ENCODE measurements at places on chromosomes 16 and 17.

GRCh38 chr17:77174928-77175661 lies 34.3 kb downstream of the SEC14L1 start:
- DNase-seq = no peak
- no peaks in the 10 kb centered on the region for H3K27me3 ChIP-seq
- H3K4me1 ChIP-seq = peaks cover 24% of the 10 kb centered on the region
- no peak overlapping the region for H3K27ac ChIP-seq

GRCh38 chr16:57264950-57265371 lies 19.5 kb downstream of the PLLP start:
- peaks cover 6% of the 10 kb centered on the region for H3K4me1 ChIP-seq
- no peak overlapping the region for H3K4me3 ChIP-seq
- no peaks in the 10 kb centered on the region for H3K27me3 ChIP-seq
- no peak overlapping the region for H3K27ac ChIP-seq
- no peaks in the 10 kb centered on the region for H3K36me3 ChIP-seq

DNA sequence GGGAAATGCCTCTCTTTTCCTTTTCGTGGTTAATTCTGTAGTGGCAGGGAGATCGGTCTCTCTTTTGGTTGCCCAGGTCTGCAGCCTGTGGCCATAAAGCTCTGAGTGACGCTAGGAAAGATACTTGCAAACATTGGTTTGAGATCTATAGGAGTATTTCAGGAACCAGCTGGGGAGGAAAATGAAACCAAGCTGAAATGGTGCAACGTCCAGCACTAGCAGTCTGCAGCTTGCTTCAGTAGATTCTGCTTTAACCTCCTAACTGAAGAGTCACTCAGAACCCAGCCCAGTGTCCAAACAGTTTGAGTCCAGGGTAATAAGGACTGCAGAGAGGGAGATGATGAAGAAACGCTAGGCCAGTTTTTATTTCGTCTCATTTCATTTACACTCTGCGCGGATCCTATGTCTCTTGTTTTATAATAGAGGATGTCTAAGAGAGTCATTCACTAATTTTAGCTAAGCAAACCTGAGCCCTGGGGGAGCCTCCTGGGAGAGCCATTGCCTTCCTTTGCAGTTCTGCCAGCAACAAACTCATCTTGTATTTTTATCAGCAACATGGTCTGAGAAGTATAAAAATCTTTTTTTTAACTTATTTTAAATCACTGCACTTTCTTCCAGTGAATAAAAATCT lies 12.0 kb downstream of the SP2 start:
- no peak for DNase-seq
- no peak overlapping the region for H3K4me3 ChIP-seq
- peaks cover 16% of the 10 kb centered on the region for H3K4me1 ChIP-seq

GRCh38 chr17:2057760-2058585 lies 3.1 kb downstream of the HIC1 start:
- no peak for DNase-seq
- no peaks in the 10 kb centered on the region for H3K4me1 ChIP-seq
- no peaks in the 10 kb centered on the region for H3K36me3 ChIP-seq
- no peaks in the 10 kb centered on the region for H3K27me3 ChIP-seq
- H3K4me3 ChIP-seq = no peak overlapping the region

DNA sequence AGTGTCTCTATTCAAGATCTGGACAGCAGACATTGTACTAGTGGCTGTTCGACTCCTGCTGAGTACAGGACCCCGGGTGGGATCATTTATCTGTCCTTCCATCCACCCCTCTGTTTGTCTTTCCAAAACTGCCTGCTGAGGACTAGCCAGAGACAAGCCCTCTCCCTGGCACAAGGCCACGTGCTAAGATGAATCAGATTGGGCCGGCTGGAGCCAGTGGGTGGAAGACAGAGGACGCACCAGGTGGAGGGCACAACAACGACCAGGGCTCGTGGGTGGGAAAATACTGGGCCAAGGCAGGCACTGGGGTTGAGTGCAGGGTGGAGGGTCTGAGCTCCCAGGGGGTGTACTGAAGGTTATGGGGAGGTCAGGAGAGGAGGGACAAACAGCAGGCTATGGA lies 1.4 kb upstream of the CA7 start:
- no peak overlapping the region for H3K27ac ChIP-seq
- H3K4me3 ChIP-seq = no peak overlapping the region
- no peaks in the 10 kb centered on the region for H3K4me1 ChIP-seq

- H3K4me3 ChIP-seq = no peak overlapping the region
- H3K36me3 ChIP-seq = no peaks in the 10 kb centered on the region
- peaks cover 12% of the 10 kb centered on the region for H3K4me1 ChIP-seq
Observed at GRCh38 chr17:48250949-48251348, 143.4 kb downstream of the SNX11 start.

DNA sequence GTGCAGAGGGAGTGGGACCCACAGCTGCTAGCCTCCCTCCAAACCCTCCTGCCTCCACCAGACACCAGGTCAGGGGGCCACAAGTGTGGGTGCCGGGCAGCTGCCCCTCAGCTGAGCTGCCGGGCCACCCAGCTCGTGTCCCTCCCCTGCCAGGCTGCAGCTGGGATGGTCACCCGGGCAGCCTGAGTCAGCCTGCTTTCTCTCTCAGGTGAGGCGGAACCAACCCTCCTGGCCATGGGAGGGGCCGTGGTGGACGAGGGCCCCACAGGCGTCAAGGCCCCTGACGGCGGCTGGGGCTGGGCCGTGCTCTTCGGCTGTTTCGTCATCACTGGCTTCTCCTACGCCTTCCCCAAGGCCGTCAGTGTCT lies 6.9 kb downstream of the SLC16A3 start:
- no peak overlapping the region for H3K4me3 ChIP-seq
- H3K36me3 ChIP-seq = peaks cover 2% of the 10 kb centered on the region
- peak overlapping the region; percentile 94 for H3K27ac ChIP-seq

DNA sequence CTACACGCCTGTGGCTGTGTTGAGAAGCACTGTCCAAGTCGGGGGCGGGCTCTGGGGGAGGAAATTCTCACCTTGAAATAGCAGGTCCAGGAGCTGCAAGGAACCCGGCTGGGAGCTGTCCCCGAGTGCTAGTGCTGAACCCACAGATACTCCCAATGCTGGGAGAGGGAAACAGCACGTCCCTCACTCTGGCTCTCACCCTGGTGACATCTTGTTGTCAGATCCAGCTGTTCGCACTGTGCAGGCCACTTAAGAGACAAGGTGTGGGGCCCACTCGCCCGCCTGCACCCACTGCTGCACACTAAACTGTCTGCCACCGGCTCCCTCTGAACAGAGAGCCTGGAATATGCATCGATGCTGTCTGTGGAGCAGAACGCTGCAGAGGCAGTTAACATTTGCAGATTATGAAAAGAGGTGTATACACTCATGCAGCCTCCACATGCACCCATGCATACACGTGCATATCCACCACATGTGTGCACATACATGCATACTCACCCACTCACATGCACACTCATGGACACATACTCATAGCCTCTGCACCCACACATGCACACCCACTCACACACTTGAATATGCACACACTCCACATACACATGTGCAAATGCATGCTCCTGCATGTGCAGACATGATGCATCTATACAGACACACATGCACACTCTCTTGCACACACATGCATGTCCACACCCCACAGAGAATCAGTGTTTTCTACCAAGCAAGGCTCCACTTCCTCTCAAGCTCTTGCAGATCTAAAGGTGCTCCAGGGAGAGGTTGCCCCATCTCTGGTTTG lies 42.0 kb downstream of the MGAT5B start:
- no peaks in the 10 kb centered on the region for H3K4me1 ChIP-seq
- no peaks in the 10 kb centered on the region for H3K36me3 ChIP-seq
- DNase-seq = no peak
- no peak overlapping the region for H3K27ac ChIP-seq
- H3K4me3 ChIP-seq = no peak overlapping the region

GRCh38 chr16:67926181-67926750 lies 5.4 kb downstream of the CTRL start:
- H3K27ac ChIP-seq = no peak overlapping the region
- H3K36me3 ChIP-seq = no peaks in the 10 kb centered on the region
- H3K4me3 ChIP-seq = no peak overlapping the region
- H3K27me3 ChIP-seq = no peaks in the 10 kb centered on the region
- no peak for DNase-seq

GRCh38 chr16:88432753-88433152 lies 20.3 kb upstream of the ZFPM1 start:
- H3K27me3 ChIP-seq = no peaks in the 10 kb centered on the region
- H3K4me1 ChIP-seq = no peaks in the 10 kb centered on the region
- no peak overlapping the region for H3K4me3 ChIP-seq

DNA sequence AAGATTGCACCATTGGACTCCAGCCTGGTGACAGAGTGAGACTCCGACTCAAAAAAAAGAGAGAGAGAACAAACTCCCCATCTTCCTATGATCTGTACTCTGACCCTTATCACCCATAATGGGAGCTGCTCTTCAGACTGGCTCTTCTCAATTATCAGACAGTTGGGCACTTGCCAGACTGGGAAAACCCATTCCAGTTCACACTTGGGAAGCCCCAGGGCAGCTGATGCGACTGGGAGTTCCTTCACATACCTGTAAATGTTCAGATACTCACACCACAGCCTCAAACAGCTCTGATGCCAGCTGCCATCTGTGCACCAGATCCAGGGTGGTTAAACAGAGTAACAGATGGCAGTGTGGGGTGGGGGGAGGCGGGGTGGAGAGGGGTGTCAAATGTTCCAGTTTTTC lies 23.8 kb upstream of the TMEM101 start:
- no peaks in the 10 kb centered on the region for H3K27me3 ChIP-seq
- no peak overlapping the region for H3K4me3 ChIP-seq
- no peak overlapping the region for H3K27ac ChIP-seq
- H3K36me3 ChIP-seq = peaks cover 5% of the 10 kb centered on the region
- H3K4me1 ChIP-seq = no peaks in the 10 kb centered on the region
- no peak for DNase-seq

DNA sequence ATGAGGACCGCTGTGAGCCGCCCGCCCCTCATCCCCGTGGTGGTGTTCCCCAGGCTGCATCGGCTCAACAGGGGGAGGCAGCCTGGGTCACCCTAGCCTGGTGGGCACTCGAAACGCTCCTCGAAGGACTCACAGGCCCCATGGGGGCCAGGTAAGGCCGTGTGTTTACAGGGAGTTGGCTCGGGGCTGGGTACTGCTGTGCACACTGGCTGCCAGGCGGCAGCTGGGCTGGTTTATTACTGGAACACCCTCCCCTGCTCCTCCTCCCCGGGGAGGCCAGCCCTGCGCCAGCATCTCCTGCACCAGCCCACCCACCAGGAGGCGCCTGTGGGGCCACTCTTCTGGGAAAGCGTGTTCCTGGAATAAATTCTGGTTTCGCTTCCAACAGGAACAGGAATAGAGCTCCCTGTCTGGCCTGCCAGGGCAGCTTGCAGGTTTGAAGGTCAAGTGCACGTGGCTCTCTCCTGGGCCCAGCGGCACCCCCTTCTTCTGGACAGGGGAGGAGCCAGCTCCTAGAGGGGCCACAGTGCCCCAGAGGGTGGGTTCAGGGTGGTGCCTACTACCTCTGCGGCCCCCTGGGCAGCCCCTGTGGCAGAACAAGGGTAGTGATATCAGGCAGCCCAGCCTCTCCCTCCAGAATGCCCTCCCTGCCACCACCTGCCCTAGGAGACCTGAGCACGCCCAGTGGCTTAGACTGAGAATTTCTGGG lies 11.3 kb downstream of the MCRIP1 start:
- peaks cover 15% of the 10 kb centered on the region for H3K4me1 ChIP-seq
- H3K4me3 ChIP-seq = no peak overlapping the region
- no peak for DNase-seq
- H3K27ac ChIP-seq = peak overlapping the region; percentile 61

DNA sequence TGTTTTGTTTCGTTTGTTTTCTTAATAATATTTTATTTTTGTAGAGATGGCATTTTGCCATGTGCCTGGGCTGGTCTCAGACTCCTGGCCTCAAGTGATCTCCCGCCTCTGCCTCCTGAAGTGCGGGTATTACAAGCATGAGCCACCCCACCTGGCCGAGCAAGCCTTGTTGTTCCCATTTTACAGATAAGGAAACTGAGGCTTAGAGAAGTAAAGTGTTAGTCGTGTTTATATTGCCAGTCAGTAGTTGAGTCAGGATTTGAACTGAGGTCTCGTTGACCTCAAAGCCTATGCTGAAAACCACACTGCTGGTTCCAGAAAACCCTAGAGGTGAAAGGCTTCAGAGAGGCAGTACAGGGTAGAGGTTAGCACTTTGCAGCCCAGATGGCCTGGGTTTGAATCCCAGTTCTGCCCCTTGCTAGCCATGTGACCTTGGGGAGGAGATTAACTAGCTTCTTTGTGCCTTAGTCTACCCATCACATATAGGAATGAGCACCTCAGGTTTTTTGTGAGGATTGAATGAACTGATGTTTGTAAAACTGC lies 102.0 kb downstream of the ABCC6 start:
- no peaks in the 10 kb centered on the region for H3K27me3 ChIP-seq
- no peaks in the 10 kb centered on the region for H3K4me1 ChIP-seq
- H3K4me3 ChIP-seq = no peak overlapping the region
- peaks cover 16% of the 10 kb centered on the region for H3K36me3 ChIP-seq

- no peaks in the 10 kb centered on the region for H3K36me3 ChIP-seq
- H3K27me3 ChIP-seq = no peaks in the 10 kb centered on the region
- no peak overlapping the region for H3K4me3 ChIP-seq
- no peak overlapping the region for H3K27ac ChIP-seq
- H3K4me1 ChIP-seq = no peaks in the 10 kb centered on the region
Observed at GRCh38 chr16:64144617-64145016, 977.2 kb downstream of the CDH11 start.

DNA sequence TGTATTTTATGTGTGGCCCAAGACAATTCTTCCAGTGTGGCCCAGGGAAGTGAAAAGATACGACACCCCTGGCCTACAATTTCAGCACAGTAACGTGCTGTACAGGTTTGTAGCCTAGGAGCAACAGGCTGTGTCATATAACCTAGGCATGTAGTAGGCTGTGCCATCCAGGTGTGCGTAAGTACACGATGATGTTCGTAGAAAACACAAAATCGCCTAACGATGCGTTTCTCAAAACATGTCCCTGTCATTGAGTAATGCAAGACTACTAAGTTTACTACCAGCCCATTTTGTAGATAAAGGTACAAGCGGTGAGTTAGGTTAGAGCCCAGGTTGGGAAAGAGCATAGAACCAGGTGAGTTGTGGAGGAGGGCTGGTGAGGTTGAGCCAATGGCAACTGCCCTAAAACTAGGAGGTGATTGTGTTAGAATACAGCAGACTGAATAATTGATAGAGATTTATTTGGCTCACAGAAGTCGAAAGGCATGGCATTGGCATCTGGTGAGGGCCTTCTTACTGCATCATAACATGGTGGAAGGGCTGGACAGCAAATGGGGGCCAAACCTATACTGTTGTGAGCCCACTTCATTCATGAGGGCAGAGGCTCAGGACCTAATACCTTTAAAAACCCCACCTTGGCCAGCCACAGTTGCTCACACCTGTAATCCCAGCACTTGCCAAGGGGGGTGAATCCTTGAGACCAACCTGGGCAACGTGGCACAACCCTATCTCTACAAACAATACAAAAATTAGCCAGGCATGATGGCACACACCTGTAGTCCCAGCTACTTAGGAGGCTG lies 4.2 kb downstream of the EIF1 start:
- DNase-seq = no peak
- no peaks in the 10 kb centered on the region for H3K27me3 ChIP-seq
- H3K4me1 ChIP-seq = peaks cover 19% of the 10 kb centered on the region
- no peak overlapping the region for H3K4me3 ChIP-seq

- H3K36me3 ChIP-seq = peaks cover 5% of the 10 kb centered on the region
- DNase-seq = no peak
- peak overlapping the region; percentile 95 for H3K27ac ChIP-seq
- no peaks in the 10 kb centered on the region for H3K27me3 ChIP-seq
- peaks cover 11% of the 10 kb centered on the region for H3K4me1 ChIP-seq
Observed at GRCh38 chr16:30876867-30877266, 17.0 kb downstream of the BCL7C start.

All from Panc1 (cell line).